Placental epithelial cell (primary cell): ENCODE measurements at places on chromosomes 13 and 19. TPM values are rescaled to one million over a fixed set of nuclear protein-coding genes. Genes with fewer than 3 reads are reported as not detected.

Gene KRTDAP
- not detected in 2 replicates for total RNA-seq

Gene EDDM13
- not detected in 2 replicates for total RNA-seq

Gene PGLYRP2
- total RNA-seq: not detected in 2 replicates

Gene LGALS7
- total RNA-seq: 0.79 TPM in 1 of 2 replicates, not detected in the other

Gene ZNF208
- 7.5 and 8.5 TPM in 2 replicates for total RNA-seq

Gene RAP2A
- total RNA-seq: 20.8 and 27.4 TPM in 2 replicates

Gene CEACAM3
- not detected in 2 replicates for total RNA-seq

Gene NUP58
- 33.4 and 59.6 TPM in 2 replicates for total RNA-seq

Gene KCNJ14
- total RNA-seq: 0.33 and 0.79 TPM in 2 replicates

Gene MEIOSIN
- not detected in 2 replicates for total RNA-seq

Gene CTXN1
- 0.39 and 0.43 TPM in 2 replicates for total RNA-seq

Gene CYSLTR2
- not detected in 2 replicates for total RNA-seq

Gene LRRC4B
- not detected in 2 replicates for total RNA-seq

Gene SLC7A10
- total RNA-seq: not detected in 2 replicates

Gene FAM124A
- under 0.01 TPM in 1 of 2 replicates, not detected in the other for total RNA-seq

Gene ELANE
- total RNA-seq: not detected in 2 replicates

Gene PRMT1
- 132 and 208 TPM in 2 replicates for total RNA-seq

Gene ZIC2
- not detected in 2 replicates for total RNA-seq

Gene CHST8
- total RNA-seq: under 0.01 and 0.11 TPM in 2 replicates

Gene ZNF613
- total RNA-seq: 6.5 and 7.9 TPM in 2 replicates

Gene KPNA3
- total RNA-seq: 16.5 and 28.2 TPM in 2 replicates

Gene CLEC4G
- not detected in 2 replicates for total RNA-seq

Gene MBD3L3
- total RNA-seq: not detected in 2 replicates
